ENCODE measurements at places on chromosomes 3 and 15. TPM values are rescaled to one million over a fixed set of nuclear protein-coding genes. Genes with fewer than 3 reads are reported as not detected.

RTP1 gene
- total RNA-seq = not detected

- DNase-seq = no peak
Observed at GRCh38 chr15:67506775-67507747, 13.9 kb upstream of the C15orf61 start.

DNA sequence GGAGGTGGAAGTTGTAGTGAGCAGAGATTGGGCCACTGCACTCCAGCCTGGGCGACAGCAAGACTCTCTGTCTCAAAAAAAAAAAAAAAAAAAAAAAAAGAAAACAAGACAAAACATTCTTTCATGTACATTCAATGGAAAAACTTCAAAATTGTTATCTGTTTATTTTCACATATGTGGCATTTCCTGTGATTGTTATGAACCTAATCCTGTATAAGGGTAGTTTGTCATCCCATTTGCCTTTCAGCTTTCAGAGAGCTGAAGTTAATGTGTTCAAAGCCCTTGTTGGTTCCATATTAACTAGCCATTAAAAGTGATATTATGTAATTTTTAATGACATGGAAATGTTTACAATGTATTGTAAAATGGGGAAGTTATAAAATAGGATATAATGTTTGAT lies 17.3 kb upstream of the NCK1 start:
- DNase-seq = no peak

- no peak for DNase-seq
Observed at GRCh38 chr3:116579840-116580239, 129.7 kb upstream of the TUSC7 start.

APBA2 gene
- total RNA-seq = 0.77 TPM

- no peak for DNase-seq
Observed at GRCh38 chr15:50241684-50242450, 23.7 kb downstream of the HDC start.

AADACL2 gene
- total RNA-seq = not detected

DNA sequence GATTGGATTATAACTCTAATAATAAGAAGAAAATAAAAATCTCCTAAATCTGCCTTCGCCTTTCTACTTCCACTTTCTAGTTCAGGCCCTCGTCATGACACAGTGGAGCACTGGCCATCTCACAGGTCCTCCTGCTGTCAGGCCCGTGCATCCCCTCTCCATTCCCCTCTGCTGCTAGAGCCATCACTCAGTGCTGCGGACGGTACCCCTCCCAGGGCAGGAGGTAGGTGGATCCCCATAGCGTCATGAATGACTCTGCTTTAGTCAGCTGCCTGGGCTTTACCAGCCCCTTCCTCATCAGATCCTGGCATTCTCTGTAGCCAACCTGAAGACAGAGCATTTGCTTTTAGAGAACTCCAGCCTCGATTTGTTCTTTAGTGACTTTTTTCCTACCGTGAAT lies 12.0 kb upstream of the PPP1R2 start:
- no peak for DNase-seq

- no peak for DNase-seq
Observed at GRCh38 chr15:89984001-89984400, 17.1 kb upstream of the ZNF710 start.

DNA sequence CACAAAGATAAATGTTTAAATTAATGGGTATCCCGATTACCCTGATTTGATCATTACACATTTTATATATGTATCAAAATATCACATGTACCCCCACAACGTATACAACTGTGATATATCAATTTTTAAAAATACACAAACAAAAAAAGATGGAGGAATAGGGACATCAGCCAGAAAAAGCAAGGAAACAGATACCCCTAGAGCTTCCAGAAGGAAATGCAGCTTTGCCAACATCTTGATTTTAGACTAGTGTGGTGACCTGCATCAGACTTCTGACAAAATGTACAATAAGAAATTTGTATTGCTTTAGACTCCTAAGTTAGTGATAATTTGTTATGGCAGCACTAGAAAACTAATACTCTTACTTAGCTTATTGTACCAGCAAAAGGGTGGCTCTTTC lies 483.8 kb downstream of the TUSC7 start:
- DNase-seq = no peak

DNA sequence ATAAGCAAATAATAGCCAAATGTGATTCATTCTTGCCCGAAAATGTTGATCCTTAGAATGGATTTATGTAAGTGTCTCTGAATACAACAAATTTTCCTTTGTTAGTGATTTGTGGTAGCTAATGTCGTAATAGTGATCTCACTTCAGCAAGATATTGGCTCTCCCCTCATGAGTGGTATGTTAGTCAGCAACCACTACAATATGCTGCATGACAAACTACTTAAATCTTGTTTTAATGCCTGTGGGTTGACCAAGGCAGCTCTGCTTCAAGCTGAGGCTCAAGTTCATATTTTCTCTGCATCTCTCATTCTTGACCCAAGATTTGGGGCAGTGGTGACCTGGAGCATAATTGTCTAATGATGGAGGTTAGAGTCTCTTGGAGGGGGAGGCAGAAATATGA lies 49.8 kb upstream of the GALNT15 start:
- no peak for DNase-seq

DNA sequence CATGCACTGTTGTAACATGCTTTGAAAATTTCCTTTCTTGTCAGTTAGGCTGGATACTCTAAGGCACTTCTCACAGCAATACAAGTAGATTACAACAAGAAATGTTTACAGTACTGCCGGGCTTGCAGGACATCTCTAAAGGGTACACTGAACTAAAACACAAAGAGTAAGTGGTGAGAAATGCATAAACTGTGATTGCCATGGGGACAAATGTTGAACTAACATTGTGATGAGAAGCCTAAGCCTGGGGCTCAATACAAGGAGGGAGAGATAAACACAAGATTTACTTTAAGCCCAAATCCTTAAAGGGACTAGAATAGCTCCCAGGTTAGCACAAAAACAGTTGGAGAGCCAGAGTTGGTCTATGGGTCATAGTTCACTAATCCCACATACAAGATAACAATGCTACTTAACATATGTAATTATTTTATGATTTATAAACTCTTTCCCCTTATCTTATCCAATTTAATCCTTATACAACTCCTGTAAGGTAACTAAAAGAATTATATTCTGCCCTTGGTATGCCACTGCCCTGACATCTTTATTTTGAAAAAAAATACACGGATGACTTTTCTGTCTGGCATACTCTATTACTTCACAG lies 126.9 kb downstream of the THRB start:
- DNase-seq = no peak

GRCh38 chr3:110878692-110879091 lies 192.9 kb upstream of the NECTIN3 start:
- DNase-seq = no peak

GRCh38 chr3:144431134-144431533 lies 459.5 kb downstream of the DIPK2A start:
- no peak for DNase-seq

DNA sequence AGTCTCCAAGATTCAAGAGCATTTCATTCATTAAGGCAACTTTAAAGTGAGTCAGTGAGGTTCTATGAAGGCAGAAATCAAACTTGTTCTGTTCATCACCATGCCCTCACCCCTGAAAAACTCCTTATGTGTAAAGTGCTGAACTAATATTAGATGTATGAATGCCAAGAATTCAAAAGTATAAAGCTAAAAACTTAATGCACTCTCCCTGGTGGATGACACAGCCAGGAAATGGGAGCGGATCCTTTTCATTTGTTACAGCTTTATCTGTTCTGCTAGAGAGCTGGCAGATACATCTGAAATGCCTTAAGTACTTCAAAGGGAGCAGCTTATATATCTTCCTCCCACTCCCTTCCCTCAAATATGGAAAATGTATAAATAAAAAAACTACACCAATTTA lies 8.2 kb downstream of the TXNRD3 start:
- no peak for DNase-seq

XCR1 gene
- 0.05 TPM for total RNA-seq

- DNase-seq = no peak
Observed at GRCh38 chr15:69311319-69311721, 12.6 kb downstream of the PAQR5 start.

GRCh38 chr15:82680200-82681102 lies 29.2 kb downstream of the AP3B2 start:
- peak; percentile 67 for DNase-seq

GRCh38 chr3:36991147-36991546 lies 1.8 kb downstream of the EPM2AIP1 start:
- DNase-seq = no peak

INKA1 gene
- total RNA-seq = 0.57 TPM

GOLGA6L10 gene
- 1.8 TPM for total RNA-seq

P2RY14 gene
- 1.7 TPM for total RNA-seq

DNA sequence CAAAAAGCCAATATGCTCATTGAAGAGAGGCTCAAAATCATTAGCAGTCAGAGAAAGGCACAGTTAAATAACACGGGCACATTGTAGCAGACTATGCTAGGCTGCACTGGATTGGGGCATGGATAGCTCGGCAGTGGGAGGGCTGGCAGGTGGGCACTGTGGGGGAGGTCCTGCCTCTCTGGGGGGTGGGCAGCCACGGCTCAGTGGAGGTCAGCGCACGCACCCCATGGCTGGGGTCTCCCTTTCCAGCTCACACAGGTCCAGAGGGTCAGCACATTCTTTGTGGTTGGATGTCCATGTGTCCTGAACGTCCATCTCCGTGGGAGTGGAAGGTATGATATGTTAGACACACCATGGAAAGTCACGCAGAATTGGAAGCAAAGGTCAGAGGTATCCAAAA lies 18.4 kb upstream of the MGLL start:
- no peak for DNase-seq

KBTBD8 gene
- total RNA-seq = 4.6 TPM

TMEM158 gene
- total RNA-seq = 2.3 TPM

- DNase-seq = no peak
Observed at GRCh38 chr3:11541321-11542303, 102.1 kb downstream of the VGLL4 start.

DNA sequence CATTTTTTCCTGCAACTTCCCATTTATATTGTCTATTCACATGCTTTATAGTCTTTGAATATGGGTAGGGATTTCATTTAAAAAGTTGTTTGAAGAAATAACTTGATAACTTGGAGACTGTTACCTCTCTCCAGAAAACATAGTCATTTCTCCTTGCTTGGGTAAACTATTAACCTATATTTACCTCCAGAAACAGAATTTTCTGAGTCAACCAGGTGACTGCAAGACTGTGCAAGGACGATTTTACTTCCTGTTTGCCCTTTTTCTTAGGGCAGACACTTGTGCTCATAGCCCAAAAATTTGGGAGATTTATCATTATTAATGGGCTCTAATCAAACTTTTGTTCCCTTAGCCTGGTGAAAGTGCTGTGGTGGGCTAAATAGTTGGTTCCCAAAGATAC lies 14.3 kb upstream of the MOBP start:
- no peak for DNase-seq

GRCh38 chr3:147141516-147142288 lies 264.6 kb downstream of the ZIC4 start:
- no peak for DNase-seq

GRCh38 chr3:4734454-4734853 lies 241.3 kb downstream of the ITPR1 start:
- DNase-seq = no peak

DNA sequence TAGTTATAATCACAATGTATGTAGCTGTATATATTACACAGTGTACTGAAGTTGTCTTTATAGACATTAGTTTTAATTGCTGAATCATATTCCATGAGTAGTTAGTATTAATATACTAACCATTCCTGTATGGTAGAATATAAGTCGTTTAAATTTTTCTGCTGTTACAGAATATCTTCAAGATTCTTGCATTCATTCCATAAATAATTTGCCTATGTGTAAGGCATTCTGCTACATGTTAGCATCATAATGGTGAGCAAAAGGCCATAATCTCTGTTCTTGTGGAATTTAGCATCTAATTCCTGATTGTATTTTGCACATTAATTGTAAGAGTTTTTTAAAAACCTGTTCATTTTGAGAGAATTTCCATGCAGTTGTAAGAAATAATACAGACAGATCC lies 14.1 kb downstream of the GYG1 start:
- DNase-seq = no peak

FGF7 gene
- 13.3 TPM for total RNA-seq

- DNase-seq = no peak
Observed at GRCh38 chr3:4416961-4417360, 50.1 kb downstream of the SUMF1 start.

GRCh38 chr3:48433472-48434118 lies 3.7 kb upstream of the PLXNB1 start:
- DNase-seq = peak; percentile 89

CFAP91 gene
- total RNA-seq = 0.57 TPM

GRCh38 chr3:161316006-161316689 lies 55.2 kb downstream of the SPTSSB start:
- DNase-seq = peak; percentile 62

ZBTB11 gene
- total RNA-seq = 12.2 TPM

- no peak for DNase-seq
Observed at GRCh38 chr3:180466401-180467011, 135.5 kb upstream of the TTC14 start.

- no peak for DNase-seq
Observed at GRCh38 chr15:101086394-101087171, 165.3 kb downstream of the CHSY1 start.

DNA sequence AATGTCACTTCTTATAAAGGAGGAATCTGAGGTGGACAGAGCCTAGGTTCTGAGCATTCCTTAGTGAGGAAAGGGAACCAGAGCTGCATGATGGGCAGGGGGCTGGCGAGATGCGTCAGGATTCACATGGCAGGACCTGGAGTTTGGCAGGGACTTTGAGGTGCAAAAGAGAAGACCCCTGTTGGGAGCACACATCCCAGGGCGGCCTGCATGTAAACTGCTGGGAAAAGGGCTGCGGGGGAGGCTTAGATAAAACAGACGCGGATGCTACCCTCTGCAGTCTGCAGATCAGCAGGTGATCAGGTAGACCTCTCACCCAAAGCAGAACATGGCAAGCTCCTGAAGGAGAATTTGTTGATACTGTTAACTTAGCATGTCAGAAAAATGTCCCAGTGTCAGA lies 168.4 kb downstream of the VGLL4 start:
- no peak for DNase-seq

- no peak for DNase-seq
Observed at GRCh38 chr15:41490355-41490754, 3.3 kb upstream of the ITPKA start.

DNA sequence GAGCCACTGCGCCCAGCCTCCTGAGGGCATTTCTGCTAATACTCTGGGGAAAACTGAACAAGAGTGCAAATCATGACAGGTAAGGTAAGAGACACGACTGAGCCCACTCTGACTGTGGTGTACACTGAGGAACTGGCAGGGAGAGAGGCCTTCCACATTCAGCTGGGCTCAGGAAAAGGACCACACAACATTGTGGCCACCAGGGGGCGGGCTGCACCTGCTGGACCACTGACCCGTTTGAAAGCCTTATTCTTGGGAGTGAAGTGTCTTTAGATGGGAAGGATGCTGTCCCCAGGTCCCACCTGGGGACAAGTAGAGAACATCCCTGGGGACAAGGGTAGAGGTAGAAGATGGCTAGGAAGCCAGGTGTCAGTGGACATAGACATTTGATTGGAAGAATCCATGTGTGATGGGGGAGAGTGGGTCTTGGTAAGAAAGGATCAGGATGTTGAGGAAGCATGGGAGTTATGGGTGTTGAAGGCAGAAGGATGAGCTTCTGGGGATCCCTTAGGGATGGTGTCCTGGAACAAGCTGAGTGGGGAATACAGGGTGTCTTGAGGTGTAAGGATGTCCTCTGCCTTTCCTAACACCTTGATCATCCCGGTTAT lies 6.2 kb upstream of the CTDSPL start:
- DNase-seq = peak; percentile 87

- no peak for DNase-seq
Observed at GRCh38 chr3:43468133-43468532, 153.7 kb downstream of the ANO10 start.

GRCh38 chr3:53902711-53903110 lies 11.1 kb upstream of the SELENOK start:
- no peak for DNase-seq

ZNF774 gene
- total RNA-seq = 13.7 TPM

Data from colonic mucosa (tissue), 4 donors.